ENCODE measurements at places on chromosomes 6 and 20.

DNA sequence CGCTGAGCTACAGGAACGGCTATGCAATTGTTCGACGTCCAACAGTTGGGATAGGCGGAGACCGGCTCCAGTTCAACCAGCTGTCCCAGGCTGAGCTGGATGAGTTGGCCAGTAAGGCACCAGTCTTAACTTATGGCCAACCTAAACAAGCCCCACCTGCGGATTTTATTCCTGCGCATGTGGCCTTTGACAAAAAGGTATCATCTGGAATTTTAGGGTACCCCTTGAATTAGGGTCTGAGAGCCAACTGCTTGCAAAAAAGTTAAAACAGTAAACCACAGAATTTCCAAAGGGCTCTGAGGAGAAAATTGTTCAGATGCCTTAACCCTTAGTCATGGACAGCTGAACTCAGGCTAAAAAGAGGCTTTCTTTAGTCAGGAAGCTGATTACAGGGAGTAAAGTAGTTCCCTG lies 3.8 kb downstream of the EFHC1 start:
- H3K27ac ChIP-seq = peak overlapping the region; percentile 65
- no peak overlapping the region for H3K4me3 ChIP-seq
- H3K27me3 ChIP-seq = no peaks in the 10 kb centered on the region
- DNase-seq = no peak
- no peaks in the 10 kb centered on the region for H3K36me3 ChIP-seq

- peak overlapping the region; percentile 81 for H3K27ac ChIP-seq
- peak; percentile 66 for DNase-seq
- H3K36me3 ChIP-seq = no peaks in the 10 kb centered on the region
- no peak overlapping the region for H3K4me3 ChIP-seq
Measured at GRCh38 chr6:108947114-108947854, 99.1 kb downstream of the ARMC2 start.

DNA sequence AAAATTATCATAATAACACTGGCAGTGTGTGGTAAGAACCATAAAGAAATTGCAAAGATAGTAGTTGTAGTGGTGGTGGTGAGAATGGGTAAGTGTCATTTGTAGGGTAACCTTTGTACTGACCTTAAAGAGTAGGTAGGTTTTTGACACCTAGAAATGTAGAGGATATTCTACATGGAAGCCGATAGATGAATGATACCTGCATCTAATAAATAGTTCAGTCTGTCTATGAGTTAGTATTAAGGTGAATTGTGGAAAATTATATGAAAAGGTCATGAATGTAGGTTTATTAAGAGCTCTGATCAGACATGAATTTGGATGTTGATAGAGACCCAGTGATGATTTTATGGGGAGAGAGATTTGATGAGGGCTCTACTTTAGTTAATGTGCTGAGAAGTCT lies 78.1 kb downstream of the MYO6 start:
- no peak overlapping the region for H3K27ac ChIP-seq
- H3K4me3 ChIP-seq = no peak overlapping the region
- H3K4me1 ChIP-seq = no peaks in the 10 kb centered on the region
- H3K27me3 ChIP-seq = no peaks in the 10 kb centered on the region
- no peak for DNase-seq

DNA sequence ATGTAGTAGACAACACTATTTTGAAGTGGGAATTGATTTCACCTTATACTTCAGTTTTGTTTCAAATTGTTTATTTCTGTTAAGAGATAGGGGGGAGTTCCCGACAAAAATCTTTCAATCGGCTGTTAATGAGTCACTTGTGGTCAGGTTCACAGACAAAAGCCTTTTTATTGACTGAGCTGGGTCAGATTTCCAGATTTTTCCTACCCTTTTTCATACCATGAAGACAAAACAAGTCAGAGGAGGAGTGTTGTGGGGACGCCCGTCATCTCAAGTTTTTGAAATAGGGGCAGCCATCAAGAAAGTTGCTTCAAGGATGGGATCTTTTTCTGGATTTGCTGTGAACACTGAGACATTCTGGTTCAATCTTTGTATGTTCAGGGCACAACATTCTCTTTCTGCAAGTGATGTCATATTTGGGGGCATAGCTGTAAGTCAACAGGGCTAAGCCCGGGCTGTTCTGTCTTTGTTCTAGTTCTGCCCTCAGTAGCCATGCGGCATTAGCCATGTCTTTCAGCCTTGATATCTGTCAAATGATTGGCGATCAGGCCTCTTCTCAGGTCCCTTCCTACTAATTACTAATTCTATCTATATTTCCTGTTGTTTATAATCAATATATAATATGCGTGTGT lies 496.0 kb upstream of the MARCKS start:
- no peak overlapping the region for H3K4me3 ChIP-seq
- H3K27ac ChIP-seq = no peak overlapping the region
- no peaks in the 10 kb centered on the region for H3K4me1 ChIP-seq
- no peak for DNase-seq
- H3K36me3 ChIP-seq = no peaks in the 10 kb centered on the region

DNA sequence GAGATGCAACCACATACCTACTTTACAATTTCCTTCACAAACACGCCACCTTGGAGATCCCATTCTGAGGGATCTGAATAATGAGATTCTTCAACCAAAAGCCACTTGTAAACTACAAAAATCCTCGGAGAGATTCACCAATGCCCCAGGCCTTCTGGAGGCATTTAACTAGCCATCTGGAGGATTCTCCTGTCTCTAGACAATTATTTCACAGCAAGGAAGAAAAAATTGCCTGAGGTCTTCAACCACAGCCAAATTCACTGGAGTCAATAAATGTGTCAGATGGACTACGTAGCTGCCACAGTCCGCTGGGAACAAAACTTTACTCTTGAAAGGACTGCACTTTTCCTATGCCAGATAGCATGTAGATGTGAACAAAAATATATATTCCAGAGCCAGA lies 19.0 kb upstream of the DCDC2 start:
- no peaks in the 10 kb centered on the region for H3K27me3 ChIP-seq
- H3K27ac ChIP-seq = no peak overlapping the region
- no peaks in the 10 kb centered on the region for H3K36me3 ChIP-seq
- H3K4me3 ChIP-seq = no peak overlapping the region

- H3K27ac ChIP-seq = no peak overlapping the region
- no peaks in the 10 kb centered on the region for H3K4me1 ChIP-seq
Measured at GRCh38 chr20:32558526-32558925, 26.6 kb downstream of the NOL4L start.

DNA sequence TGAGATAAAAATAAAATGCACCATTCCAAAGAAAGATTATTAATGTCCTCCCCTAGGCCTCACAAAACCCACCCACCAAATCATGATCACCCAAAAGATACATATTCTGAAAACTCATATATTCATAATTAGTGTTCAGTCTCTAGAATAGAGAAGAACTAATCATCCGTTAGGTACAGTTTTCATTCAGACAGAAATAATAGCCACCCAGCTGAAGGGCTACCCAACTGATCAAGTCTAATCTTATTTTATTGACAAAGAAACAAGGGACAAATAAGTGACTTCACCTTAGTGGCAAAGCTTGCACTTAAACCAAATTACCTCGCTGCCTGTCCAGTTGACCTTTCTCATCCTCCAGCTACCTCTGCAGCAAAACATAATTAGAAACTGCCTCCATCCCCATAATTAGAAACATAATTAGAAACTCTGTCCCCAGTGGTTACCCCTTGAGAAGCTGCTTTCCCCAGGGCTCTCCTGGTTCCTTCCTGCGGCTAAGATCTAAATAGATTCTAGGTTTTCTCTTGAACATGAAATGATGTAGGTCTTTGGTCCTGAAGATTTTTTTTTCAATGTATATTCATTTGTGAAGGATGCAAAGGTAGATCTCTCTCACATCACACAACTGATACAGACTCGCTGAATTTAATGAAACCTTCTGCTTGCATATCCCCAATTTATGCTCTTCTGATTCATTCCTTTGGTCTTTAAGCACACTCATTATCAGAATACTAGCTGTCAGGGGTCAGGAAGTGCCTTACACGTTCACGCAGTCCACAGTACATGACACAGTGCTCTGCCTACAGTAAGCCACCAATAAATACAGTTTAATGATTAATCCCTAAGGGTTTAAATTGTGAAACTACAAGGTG lies 46.3 kb downstream of the HBS1L start:
- H3K27ac ChIP-seq = no peak overlapping the region
- H3K4me3 ChIP-seq = no peak overlapping the region
- no peaks in the 10 kb centered on the region for H3K36me3 ChIP-seq
- no peaks in the 10 kb centered on the region for H3K27me3 ChIP-seq
- no peak for DNase-seq

- no peak for DNase-seq
- no peaks in the 10 kb centered on the region for H3K36me3 ChIP-seq
- no peak overlapping the region for H3K27ac ChIP-seq
- H3K4me3 ChIP-seq = no peak overlapping the region
- no peaks in the 10 kb centered on the region for H3K27me3 ChIP-seq
Measured at GRCh38 chr6:7719364-7719850, 6.5 kb upstream of the BMP6 start.

Data from tibial artery (tissue), 4 donors.